ENCODE measurements at places on chromosomes 16 and 17.
A peak's percentile ranks its signal among the peaks of the same experiment; 100 is the strongest.

DNA sequence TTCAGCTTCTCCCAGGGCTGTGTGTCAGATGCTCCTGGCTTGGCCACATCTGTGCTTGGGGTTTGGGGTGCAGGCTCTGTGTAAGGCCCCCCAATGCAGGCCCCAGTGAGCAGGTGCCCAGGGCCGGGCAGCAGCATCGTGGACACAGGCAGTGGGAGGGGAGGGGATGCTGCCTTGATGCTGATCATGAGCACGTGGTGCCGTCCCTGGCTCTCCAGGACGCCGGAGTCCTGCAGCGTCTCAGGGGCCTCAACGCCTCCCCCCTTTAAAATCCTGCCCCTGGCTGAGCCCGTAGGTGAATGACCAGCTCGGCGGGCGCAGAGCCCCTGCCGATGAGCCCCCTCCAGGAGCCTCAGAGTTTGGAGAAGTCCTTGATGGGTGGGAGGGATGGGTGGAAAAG lies 9.0 kb downstream of the METRNL start:
- no peak for DNase-seq

GRCh38 chr16:65254144-65254543 lies 132.3 kb upstream of the CDH11 start:
- no peak for DNase-seq

DNA sequence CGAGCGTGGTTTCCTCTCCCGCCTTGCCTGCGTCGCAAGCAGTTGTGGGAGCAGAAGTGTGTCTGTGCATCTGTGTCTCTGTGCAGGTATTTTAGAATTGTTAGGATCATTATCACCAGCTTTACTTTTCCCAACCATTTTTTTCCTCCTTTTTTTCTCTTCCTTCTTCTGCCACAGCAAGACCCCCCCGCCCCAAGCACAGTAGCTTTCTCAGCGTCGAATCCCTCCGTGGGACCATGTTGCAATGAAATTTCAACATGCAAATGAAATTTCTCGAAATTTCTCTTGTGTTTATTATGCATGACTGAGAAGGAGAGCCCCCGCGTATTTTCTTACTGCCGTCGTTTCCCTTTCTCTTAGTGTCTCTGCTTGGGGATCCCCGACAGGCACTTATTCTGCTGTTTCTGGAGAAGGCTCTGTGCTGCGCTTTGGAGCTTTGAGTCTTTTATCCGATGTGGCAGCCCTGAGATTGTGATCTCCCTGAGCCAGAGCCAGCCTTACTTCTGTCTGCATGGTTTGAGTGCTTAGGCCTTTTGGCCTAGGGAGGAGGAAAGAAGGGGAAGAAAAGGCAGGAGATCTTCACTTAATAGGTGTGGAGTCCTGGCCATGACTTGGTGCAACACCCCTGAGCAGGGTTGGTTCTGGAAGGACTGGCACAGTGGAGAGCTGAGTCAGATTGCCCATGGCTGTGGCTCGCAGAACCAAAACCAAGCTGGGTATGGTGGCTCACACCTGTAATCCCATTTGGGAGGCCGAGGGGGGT lies 5.0 kb downstream of the ARMC7 start:
- DNase-seq, result peak; percentile 41

- DNase-seq, result no peak
These were observed 6.1 kb upstream of the STAC2 start for GRCh38 chr17:39231591-39232551.

GRCh38 chr17:50882851-50883250 lies 16.7 kb upstream of the TOB1 start:
- no peak for DNase-seq

- peak; percentile 51 for DNase-seq
These were observed 13.5 kb downstream of the ANKRD11 start for GRCh38 chr16:89476811-89477261.

DNA sequence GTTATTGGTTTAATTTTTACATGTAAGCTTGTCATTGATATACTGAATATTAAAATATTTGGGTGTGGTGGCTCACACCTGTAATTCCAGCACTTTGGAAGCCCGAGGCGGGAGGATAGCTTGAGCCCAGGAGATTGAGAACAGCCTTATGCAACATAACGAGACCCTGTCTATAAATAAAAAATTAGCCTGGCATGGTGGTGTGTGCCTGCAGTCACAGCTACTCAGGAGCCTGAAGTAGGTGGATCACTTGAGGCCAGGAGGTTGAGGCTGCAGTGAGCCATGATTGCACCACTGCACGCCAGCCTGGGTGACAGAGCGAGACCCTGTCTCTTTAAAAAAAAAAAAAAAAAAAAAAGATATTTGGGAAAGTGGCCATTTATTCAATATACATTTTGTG lies 32.3 kb downstream of the NFAT5 start:
- DNase-seq, result no peak

DNA sequence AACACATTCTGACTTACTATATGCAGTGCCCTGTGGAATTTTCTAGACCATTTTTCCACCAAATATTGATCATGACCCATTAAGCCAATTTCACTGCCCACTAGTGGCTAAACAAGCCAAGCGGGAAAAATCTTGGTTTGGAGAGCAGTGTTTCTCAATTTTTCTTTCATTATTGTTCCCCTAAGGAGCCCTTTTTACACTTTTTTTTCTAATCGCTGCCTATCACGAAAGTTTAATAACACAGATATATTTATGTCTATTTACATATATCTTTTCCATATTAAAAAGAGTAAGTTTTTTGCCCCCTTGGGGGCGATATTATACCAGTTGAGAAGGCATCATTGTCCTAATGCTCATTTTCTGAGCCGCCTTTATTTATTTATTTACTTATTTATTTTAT lies 10.8 kb upstream of the TLCD3B start:
- no peak for DNase-seq

DNA sequence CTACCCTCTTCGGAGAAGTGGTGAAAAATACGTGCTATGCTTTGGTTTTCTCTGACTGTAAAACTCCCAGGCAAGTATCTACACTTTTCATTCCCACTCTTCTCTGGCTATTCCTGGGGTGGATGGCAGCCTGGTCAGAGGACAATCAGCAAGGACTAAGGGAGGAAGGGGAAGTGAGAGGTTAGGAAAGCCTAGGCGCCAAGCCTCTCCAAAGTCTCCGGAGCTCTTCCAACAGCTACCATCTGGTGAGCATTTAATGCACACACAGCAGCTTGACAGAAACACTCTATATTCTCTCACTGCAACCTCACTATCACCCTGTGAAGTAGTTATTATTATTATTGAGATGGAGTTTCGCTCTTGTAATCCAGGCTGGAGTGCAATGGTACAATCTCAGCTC lies 65.1 kb downstream of the WSCD1 start:
- DNase-seq, result no peak

- no peak for DNase-seq
These were observed 247.8 kb downstream of the ENGASE start for GRCh38 chr17:79322211-79323123.

- no peak for DNase-seq
These were observed 149.6 kb downstream of the WWOX start for GRCh38 chr16:78249056-78249455.

DNA sequence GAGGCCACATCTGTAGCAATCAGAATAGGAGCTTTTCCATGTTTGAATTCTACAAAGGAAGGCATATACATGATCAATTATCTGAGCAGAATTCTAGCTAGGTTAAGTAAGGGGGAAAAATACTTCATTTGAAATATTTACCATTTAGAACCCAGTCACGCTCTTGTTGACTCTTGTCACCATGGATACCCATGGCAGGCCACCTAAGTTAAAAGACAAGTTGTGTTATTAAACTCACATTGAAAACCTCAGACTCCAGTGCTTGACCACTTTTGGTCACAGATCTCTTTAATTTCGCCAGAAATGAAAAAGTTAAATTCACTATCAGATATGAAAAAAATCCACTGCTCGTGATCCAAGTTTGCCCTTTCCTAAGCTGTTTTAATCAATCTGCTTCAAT lies 4.1 kb downstream of the DDX5 start:
- no peak for DNase-seq

DNA sequence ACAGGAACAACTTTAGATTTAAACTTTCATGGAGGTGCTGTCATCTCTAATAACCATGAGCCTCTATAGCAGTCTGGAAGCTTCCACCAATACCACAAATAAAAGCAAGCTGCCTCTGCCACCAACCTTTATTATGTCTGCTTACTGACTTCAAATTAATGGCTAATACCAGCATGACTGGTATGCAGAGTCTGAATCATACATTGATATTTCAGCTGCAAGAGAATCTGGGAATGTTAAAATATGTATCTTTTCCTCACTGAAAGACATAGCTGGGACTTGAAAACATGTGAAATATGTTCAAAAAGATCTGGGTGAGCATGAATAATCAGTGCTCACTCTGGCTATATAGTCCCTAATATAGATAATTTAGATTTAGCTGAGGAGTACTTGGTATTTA lies 488.6 kb downstream of the CDH8 start:
- no peak for DNase-seq

GRCh38 chr17:57609125-57609877 lies 135.8 kb downstream of the CCDC182 start:
- DNase-seq, result no peak

DNA sequence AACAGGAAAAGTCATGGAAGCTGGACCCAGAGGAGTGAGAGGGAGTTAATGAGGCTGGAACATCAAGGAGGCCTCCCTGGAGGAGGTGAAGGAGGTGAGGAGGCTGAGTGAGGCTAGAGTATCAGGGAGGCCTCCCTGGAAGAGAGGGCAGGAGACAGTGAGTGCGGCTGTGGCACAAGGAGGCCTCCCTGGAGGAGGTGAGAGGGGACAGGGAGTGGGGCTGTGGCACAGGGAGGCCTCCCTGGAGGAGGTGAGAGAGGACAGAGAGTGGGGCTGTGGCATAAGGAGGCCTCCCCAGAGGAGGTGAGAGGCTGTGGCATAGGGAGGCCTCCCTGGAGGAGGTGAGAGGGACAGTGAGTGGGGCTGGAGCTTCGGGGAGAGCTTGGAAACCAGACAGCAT lies 5.5 kb downstream of the CAMKK1 start:
- no peak for DNase-seq

GRCh38 chr16:85425074-85425662 lies 188.0 kb upstream of the GSE1 start:
- no peak for DNase-seq

- no peak for DNase-seq
These were observed 13.2 kb downstream of the DDX42 start for GRCh38 chr17:63786971-63787711.

GRCh38 chr17:18065546-18065945 lies 22.2 kb upstream of the DRG2 start:
- no peak for DNase-seq

DNA sequence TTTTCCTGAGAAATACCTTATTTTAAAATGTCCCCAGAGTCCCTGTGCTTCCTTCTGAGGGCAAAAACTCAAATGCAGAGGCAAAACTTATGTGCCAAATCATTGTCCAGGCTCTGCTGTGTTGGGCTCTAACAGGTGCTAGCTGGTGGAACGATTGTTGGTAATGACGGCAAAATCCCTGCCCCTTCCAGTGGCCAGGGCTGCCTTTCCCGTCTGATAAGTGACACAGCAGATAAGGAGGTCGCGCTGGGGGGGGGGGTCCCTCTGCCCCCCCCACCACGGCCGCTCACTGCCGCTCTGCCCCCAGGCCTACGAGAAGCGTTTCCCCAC lies 29.1 kb downstream of the SEC14L5 start:
- no peak for DNase-seq

- DNase-seq, result no peak
These were observed 4.7 kb downstream of the SGF29 start for GRCh38 chr16:28558456-28558855.

DNA sequence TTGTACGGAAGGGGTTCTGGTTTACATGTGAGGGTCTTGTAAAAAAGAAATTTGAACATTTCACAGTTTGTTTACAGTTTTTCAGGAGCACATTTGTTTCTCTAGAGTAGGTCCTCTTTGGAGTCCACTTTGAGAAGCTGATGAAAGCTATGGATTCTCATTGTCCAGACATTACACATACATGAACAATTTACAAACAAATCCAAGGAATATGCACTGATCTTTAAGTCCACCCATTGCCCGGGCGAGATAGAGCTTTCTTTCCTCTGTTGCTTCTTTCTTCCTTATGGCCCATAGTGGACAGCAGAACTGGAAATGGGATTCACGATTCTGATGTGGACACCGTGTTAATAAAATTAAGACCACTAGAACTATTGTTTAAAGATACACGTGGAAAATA lies 1.9 kb downstream of the DCAF7 start:
- no peak for DNase-seq

GRCh38 chr17:29369831-29370735 lies 20.1 kb upstream of the TAOK1 start:
- DNase-seq, result peak; percentile 27

DNA sequence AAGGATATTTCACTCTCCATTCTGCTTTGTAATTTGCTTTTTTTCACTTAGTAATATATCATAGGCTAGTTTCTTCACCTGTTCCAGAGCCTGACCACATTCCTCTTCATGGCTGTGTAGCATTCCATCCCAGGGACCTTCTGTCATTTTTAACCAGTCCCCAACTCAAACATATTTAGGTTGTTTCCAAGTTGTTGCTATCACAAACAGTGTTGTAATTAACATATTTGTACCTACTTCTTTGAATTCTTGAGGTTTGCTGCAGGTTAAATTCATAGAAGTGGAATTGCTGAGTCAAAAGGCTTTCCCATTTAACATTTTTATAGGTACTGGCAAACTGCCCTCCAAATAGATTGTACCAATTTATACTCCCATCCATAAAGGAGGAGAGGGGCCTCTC lies 65.1 kb upstream of the MED9 start:
- no peak for DNase-seq

- no peak for DNase-seq
These were observed 55.9 kb downstream of the NSRP1 start for GRCh38 chr17:30172560-30172959.

DNA sequence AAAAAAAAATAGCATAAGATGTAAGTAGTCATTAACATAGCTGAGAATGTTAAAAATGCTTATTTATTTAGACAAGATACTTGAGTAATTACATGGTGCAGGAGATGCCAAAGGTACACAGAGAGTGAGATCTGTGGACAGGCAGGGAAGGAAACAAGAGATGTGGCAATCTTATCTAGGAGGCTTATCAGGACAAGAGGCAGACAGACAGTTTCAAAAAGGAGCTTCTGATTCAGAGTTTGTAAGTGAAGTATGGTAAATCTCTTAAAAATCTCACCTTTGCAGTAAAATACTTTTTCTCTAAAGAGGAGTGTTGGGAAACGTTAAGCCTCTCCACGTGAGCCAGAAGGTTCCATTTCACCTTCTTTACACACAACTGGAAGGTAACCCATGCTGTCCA lies 19.9 kb upstream of the GHDC start:
- DNase-seq, result no peak

- no peak for DNase-seq
These were observed 957.8 kb upstream of the RBFOX1 start for GRCh38 chr16:6374821-6375220.

GRCh38 chr16:64656471-64656870 lies 465.4 kb downstream of the CDH11 start:
- DNase-seq, result no peak
